Hematopoietic multipotent progenitor cell (in vitro differentiated cells): ENCODE measurements at places on chromosomes 12 and 14. TPM values are rescaled to one million over a fixed set of nuclear protein-coding genes. Genes with fewer than 3 reads are reported as not detected.

LRCOL1 gene
- total RNA-seq, result 0.54 TPM

GIT2 gene
- 88.3 TPM for total RNA-seq

ZNF705A gene
- not detected for total RNA-seq

PDZRN4 gene
- 2.4 TPM for total RNA-seq

LPAR5 gene
- total RNA-seq, result 3.8 TPM

RASSF3 gene
- total RNA-seq, result 12.9 TPM

DYRK2 gene
- total RNA-seq, result 20.7 TPM
